ENCODE measurements at places on chromosomes 11 and 22.

DNA sequence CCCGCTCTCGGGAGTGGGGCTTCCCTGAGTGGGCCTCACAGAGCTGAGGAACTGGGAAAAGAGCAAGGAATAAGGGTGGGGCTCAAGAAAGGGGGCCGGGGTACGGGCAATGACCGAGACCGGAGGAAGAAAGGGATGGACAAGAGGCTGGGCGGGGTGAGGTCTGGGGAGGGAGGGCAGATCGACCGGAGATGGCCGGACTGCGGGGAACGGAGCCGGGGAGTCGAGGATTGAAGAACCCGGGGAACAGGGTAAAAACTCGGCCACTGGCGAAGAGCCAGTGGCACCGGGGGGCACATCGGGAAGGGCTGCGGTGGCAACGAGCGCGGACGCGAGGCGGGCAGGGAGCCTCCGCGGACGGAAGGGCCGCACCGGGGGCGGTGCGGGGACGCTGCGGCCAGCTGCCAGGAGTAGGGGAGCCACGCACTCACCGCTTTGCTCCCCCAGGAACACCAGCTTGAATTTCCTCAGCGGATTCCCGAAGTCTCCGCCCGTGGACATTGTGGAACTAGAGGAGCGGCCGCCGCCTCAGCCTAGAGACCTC, 667 bp downstream of the RAB6A start:
- no peak for DNase-seq

GRCh38 chr22:40202225-40202944, 24.7 kb downstream of the TNRC6B start:
- DNase-seq: no peak

DNA sequence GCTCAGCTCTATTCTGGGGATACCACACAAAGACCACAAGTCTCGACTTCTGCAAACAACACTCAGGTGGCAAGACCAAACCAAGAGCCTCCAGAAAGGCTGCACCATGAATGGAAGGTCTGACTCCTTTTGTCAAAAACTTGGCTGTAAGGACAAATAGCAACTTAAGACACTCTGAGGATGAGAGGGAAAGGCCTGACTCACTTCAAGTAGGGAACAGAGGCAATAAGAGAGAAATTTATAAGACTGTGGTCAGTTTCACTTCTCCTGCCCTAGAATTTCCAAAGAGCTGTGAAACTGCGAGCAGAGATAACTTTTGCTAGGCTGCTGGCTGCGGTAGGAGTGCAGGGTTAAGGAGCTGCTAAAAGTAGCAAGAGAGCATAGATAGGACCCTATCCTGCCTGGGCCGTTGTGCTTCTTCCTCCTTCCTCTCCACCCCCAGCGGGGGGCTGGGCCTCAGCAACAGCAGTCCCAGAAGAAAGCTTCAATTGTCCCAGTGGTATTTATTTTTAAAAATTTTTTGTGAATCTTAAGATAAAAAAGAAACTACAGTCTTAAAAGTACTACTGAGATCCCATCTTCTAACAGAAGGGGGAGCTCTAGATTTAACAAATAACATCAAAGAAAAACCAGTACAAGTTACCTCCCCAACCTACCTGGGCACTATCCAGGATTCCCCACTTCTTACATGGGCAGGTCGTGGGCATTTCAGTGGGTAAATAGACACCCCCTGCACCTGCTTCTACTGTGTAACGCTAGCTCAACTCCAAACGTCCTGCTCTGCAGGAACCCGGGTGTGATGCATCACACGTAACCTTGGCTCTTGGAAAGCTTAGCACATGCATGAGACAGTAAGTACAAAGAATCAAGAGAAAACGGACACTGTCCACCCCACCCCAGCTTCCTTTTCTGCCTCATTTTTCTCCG, 66.4 kb downstream of the SGSM3 start:
- DNase-seq: no peak

DNA sequence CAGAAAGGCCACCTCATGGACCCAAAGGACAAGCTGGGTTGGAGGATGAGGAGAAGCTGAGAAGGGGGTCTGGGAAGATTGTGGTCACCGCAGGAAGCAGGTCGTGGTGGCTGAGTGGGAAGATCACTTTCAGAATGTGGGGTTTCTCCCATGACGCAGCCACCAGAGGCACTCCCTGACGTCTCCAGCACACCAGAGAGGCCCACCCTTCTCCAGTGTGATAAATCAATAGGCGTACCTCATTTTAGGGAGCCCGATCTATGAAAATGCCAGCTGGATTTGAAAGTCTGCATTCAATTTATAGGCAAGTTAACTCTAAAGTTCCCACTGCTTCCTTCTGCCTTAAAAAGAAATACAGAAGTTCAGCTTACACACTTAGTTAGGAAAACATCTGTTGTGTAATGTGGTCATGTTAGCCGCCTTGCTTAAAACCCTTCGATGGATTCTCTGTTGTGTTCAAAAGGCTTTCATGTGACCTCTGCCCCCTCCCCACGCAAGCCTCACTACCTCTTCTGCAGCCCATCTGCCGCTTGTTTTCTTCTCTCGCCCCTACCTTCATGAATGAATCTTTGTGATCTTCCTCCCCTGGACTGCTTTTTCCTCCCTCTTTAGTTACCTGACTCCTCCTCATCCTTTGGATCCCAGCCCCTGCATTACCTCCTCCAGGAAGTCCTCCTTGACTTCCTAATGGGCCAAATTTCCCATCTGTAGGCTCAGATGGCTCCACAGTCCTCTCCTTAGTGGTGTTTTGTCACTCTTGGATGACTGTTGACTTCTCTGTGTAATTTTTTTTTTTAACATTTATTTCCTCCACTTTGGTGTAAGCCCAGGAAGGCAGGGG, 10.7 kb downstream of the TSPAN18 start:
- DNase-seq: no peak

DNA sequence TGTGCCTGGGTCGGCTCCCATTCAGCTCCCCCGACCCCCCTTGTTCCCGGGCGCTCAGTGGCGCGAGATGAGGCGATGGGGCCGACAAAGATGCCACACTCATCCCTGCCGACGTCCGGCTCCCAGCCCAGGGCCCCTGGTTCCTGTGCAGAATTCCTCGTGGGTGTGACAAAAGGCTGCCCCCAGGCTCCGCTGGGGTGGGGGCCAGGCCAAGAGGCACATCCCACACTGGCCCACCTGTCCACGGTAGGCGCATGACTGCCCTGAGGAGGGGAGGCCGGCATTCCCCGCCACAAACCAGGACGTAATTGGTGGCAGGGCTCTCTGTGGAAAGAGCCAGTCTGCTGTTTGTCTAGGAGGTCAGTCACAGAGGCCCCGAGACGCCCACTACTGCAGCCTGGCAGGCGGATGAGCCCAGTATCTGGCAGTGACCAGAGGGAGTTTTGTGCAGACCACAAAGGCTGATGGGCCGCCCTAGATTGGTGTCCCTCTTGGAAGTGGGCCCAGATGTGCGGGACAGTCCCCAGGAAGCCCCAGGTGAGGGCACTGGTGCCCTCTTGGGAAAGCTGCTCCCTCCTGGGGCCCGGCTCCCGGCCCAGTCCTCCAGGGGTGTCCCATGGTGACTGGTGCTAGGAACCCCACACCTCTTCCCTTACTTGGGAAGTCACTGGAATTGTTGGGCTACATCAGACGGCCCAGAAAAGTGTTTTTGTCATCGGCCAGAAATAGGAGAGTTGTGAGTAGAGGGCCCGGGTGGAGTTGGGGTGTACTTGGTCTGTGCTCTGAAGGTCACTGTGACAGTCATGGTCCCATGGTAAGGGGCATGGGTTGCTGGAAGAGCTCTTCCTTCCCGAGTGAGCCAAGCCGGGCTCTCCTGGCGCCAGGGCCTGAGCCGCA, 5.8 kb downstream of the CCND1 start:
- DNase-seq: no peak
